ENCODE measurements at places on chromosomes 7 and 10. TPM values are rescaled to one million over a fixed set of nuclear protein-coding genes. Genes with fewer than 3 reads are reported as not detected.

The CHAT gene
- total RNA-seq = not detected

The IFIT2 gene
- 0.42 TPM for total RNA-seq

The SFTPA1 gene
- not detected for total RNA-seq

The CYP2E1 gene
- total RNA-seq = 26.9 TPM

The SLC13A1 gene
- total RNA-seq = not detected

The HABP2 gene
- 0.09 TPM for total RNA-seq

All from esophagus squamous epithelium (tissue), 5 donors.